ENCODE measurements at places on chromosomes 3 and 15.

DNA sequence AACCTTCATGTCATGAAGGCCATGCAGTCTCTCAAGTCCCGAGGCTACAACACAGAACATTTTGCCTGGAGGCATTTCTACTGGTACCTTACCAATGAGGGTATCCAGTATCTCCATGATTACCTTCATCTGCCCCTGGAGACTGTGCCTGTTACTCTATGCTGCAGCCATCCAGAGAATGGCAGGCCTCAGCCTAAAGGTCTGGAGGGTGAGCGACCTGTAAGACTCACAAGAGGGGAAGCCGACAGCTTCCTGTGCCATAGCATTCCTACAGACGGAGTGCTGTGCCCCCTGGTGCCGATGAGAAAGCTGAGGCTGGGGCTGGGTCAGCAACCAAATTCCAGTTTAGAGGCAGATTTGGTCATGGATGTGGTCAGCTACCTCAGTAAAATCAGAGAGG lies 51.3 kb upstream of the CADPS start:
- DNase-seq = no peak

DNA sequence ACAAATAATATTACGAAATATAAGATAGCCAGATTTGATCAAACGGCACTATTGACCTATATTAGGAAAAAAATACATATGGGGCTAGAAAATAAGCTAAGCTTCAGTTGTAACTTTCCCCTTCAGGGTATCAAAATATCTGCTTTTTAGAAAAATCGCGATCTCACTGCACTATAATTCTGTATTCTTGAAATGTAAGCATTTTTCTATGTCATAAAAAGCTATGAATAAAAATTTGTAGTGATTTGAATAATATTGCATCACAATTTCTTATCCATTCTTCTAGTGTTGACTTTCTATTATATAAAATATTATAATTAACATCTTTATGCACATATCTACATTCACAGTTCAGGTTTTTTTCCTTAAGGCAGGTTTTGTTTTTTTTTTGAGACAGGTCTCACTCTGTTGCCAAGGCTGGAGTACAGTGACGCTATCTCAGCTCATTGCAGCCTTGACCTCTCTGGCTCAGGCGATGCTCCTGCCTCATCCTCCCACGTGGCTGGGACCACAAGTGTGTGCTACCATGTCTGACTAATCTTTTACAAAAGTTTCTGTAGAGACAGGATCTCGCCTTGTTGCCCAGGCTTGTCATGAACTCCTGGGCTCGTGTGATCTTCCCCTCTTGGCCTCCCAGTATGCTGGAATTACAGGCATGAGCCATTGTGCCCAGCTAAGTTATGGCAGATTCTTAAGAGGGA lies 21.6 kb downstream of the EMC4 start:
- DNase-seq = no peak

DNA sequence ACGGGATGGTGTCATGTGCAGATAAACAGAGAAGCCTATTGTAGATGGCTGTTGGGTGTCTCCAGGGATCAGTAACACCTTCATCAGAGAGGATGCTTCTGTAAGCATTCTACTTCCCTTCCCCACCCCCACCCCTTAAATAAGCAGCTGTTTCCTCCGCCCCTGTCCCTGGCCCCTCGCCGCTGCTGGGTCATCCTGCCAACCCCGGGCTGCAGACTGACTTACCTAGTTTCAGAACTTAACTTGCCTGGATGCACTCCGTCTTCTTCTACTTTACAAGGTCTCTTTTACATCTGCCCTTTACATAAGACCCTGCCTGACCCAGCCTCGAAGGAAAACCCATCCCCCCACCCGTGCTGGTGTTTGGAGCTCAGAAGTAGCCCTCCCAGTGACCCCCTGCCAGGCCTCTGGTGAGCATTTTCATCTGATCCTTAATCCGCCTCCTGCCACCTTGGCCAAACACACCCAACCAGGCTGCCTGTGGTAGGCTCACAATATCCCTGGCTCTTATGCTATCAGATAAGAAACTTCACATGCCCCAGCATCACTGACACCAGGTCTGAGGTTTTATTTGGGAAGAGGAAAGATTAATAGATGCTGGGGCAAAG lies 103.0 kb upstream of the HES1 start:
- no peak for DNase-seq

- no peak for DNase-seq
Measured at GRCh38 chr15:78314181-78314581, 14.8 kb upstream of the SKIC8 start.

DNA sequence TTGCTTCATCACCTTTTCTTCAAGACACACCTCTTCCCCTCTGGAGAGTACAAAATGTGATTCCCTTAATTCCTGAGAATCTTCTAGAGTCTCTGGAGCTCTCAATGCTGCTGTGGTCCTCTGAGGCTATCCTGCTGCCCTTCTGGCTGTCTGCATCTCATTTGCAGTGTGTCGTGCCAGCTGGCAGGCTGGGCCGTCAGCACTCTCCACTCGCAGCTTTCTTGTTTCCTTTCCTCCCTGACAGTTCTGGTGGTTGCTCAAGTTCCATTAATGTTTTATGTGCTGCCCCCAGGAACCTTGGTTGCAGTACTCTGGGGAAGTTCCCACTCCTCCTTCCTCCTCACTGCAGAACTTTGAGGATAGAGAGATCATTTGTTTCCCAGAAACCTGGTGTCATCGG lies 210.8 kb upstream of the ROPN1 start:
- DNase-seq = no peak

DNA sequence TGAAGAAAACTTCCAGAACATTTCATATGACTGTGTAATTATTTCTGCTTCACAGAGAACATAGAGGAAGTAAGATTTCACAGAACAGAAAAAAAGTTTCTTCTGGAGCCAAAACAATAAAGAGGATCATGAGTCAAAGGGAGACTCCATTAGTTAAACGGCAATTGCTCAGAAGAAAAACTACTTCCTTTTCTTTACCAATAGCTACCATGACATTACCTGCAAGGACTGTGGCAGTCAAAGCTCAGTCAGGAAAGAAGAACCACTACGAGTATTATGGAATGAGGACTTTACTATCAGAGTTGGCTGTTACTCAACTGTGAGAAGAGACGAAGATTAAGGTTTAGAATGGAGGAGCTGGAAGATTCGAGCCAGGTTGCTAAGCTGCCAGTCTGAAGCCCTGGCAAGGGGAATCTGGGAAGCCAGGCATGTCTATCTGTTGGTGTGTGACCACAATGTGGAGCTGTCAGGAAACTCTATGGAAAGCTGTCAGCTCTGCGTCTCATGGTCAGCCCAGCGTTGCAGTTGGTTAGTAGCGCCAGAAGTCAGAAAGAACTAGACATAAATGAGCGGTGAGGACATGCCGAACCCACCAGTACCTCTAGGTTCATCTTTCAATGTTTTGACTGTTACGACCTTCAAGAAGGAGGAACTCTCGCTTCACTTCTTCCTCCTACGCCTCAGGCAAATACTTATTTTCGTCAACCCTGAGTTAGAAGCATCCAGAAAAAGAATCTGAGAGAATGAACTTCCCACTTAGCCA lies 604.3 kb downstream of the FGF12 start:
- DNase-seq = no peak
